Aorta (tissue), 5 donors: ENCODE measurements at places on chromosomes 2 and 18. TPM values are rescaled to one million over a fixed set of nuclear protein-coding genes. Genes with fewer than 3 reads are reported as not detected.

The RFX8 gene
- total RNA-seq = 1.0 TPM

The GAL3ST2 gene
- not detected for total RNA-seq

The CFC1 gene
- not detected for total RNA-seq

The VSNL1 gene
- not detected for total RNA-seq

The FSHR gene
- not detected for total RNA-seq

The PARD6G gene
- 4.1 TPM for total RNA-seq

The TUBB8B gene
- total RNA-seq = not detected
